ENCODE measurements at places on chromosomes 7 and 10. TPM values are rescaled to one million over a fixed set of nuclear protein-coding genes. Genes with fewer than 3 reads are reported as not detected.

DNA sequence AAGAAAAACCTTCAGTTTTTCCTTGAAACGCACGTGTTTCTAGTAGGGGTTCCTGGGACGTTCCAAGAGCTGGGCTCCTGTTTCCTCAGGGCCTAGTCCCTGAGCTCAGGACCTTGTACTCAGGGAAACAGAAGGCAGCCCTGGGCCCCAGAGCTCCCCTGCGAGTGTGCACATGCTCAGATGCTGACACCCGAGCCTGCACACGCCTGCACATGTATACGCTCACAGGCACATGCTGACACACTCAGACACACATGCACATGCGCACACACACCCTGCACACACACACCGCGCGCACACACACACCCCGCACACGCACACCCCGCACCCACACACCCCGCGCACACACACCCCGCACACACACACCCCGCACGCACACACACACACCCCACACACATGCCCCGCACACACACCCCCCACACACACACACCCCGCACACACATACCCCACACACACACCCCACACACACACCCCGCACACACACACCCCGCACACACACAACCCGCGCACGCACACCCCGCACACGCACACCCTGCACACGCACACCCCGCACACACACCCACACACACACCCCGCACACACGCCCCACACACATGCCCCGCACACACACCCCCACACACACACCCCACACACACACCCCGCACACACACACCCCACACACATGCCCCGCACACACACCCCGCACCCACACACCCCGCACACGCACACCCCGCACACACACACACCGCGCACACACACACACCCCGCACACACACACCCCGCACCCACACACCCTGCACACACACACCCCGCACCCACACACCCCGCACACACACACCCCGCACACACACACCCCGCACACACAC is 52.2 kb downstream of the CALML3 start:
- H3K4me3 ChIP-seq, result no peak overlapping the region
- no peak overlapping the region for H3K27ac ChIP-seq
- H3K36me3 ChIP-seq, result no peaks in the 10 kb centered on the region
- no peaks in the 10 kb centered on the region for H3K4me1 ChIP-seq
- H3K27me3 ChIP-seq, result no peaks in the 10 kb centered on the region
- peak; percentile 20 for DNase-seq

DNA sequence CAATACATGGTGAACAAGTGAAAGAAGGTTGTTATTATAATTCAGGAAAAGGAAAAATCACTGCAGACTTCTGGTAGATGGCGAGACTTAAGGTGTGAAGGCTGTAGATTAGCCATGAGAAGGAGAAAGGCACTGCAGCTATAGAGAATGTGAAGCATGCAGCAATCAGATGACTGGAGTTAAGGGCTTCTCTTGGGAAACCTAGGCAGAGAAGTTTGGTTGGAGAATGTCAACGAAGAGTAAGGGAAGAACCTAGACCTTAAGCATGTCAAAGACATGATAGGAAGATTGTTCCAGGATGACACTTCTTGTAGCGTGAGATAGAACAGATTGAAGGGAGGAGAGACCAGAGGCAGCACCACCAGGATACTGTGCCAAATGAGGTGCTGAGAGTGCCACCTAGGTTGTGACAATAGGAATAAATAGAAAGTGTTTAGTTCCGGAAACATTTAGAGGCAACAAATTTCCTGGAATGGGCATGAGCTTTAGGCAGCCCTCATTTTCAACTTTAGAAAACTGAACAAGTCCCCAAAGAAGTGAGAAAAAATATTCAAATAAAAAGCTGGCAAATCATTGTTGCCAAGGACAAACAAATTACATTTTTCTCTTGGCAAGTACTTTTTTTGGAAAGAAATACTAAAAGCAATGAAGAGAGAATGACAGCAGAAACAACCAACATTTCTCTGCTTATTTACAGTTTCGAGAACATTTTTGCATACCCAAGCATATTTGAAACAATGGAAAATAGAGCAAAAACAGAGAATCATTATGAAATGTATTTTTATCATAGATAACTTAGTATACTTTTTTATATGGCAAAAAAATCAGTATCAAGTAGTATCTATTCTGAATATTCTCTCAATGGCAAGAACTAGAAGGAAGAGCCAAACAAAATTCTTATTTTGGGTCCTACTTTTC is 4.9 kb downstream of the LRRC17 start:
- no peaks in the 10 kb centered on the region for H3K36me3 ChIP-seq
- H3K27ac ChIP-seq, result no peak overlapping the region
- H3K4me3 ChIP-seq, result no peak overlapping the region
- DNase-seq, result no peak

Gene TTYH3
- total RNA-seq, result 51.7 TPM

Gene ATOH7
- not detected for total RNA-seq

DNA sequence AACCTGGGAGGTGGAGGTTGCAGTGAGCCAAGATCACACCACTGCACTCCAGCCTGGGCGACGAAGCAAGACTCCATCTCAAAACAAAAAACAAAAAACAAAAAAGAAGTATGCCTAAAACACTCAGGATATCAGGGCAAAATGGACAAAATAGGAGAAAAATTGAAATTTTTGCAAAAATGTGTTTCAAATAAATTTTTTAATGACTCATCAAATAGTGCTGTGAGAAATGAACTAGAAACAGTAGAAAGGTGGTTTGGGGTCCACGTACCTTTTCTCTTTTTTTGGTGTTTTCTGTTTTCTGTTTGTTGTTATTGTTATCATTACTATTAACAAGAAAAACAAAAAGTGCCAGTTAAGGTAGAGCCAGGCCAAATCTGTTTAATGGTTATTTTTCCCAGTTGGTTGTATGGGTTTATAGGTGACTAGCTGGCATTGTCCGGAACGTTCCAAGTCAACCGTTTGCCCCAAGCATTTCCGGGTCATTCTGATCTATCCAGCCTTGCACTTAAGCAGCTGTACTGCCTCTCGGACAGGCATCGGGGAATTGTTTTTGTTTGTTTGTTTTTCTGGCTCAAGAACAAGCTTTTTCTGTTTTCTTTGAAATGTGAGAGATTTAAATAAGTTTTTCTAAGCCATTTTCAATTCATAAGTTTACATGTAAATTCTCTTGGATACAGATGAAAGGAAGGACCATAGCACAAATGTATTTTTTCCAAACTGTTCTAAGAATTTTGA is 157.0 kb upstream of the NEBL start:
- peaks cover 4% of the 10 kb centered on the region for H3K4me1 ChIP-seq
- no peak for DNase-seq
- no peak overlapping the region for H3K4me3 ChIP-seq
- no peaks in the 10 kb centered on the region for H3K27me3 ChIP-seq
- H3K27ac ChIP-seq, result no peak overlapping the region
- no peaks in the 10 kb centered on the region for H3K36me3 ChIP-seq

Gene CDNF
- 1.3 TPM for total RNA-seq

- no peaks in the 10 kb centered on the region for H3K27me3 ChIP-seq
- H3K27ac ChIP-seq, result no peak overlapping the region
- H3K36me3 ChIP-seq, result no peaks in the 10 kb centered on the region
- H3K4me3 ChIP-seq, result peak overlapping the region; percentile 2
- H3K4me1 ChIP-seq, result no peaks in the 10 kb centered on the region
Measured at GRCh38 chr10:15196021-15196834, 27.7 kb upstream of the NMT2 start.

- DNase-seq, result no peak
- no peak overlapping the region for H3K27ac ChIP-seq
- no peak overlapping the region for H3K4me3 ChIP-seq
- no peaks in the 10 kb centered on the region for H3K4me1 ChIP-seq
- no peaks in the 10 kb centered on the region for H3K36me3 ChIP-seq
Measured at GRCh38 chr7:17495655-17496394, 197.4 kb downstream of the AHR start.

DNA sequence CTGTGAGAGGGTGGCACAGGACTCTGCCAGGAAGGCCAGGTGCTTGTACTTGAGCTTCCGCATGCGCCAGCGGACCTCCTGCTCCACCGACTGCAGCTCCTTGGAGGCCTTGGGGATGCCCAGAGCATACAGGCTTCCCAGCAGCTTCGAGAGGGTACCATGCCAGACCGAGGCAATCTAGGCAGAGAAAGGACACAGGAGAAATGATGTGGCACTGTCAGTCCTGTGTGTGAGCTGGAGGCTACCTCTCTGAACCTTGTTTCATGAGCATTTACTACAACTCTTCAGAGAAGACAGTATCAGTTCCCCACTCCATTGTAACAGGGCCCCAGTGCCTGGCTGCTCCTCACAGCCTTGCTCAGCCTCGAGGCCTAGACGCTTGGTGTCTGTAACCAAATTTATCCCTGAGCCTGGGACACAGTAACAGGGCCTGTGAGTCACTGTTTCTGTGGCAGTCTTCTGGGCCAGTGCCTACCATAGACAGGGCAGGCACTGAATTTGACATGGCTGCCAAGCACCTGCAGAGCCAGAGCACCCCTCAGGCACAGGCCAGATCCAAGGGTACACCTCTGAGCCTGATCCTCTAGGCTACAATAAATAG is 5.8 kb downstream of the TBRG4 start:
- H3K4me3 ChIP-seq, result no peak overlapping the region
- H3K27ac ChIP-seq, result no peak overlapping the region
- peaks cover 35% of the 10 kb centered on the region for H3K4me1 ChIP-seq
- peak; percentile 27 for DNase-seq
- peaks cover 87% of the 10 kb centered on the region for H3K36me3 ChIP-seq
- no peaks in the 10 kb centered on the region for H3K27me3 ChIP-seq

- no peak for DNase-seq
- H3K36me3 ChIP-seq, result peaks cover 24% of the 10 kb centered on the region
- H3K27me3 ChIP-seq, result no peaks in the 10 kb centered on the region
- no peak overlapping the region for H3K4me3 ChIP-seq
- H3K27ac ChIP-seq, result no peak overlapping the region
- H3K4me1 ChIP-seq, result no peaks in the 10 kb centered on the region
Measured at GRCh38 chr7:24801883-24802282, 44.6 kb upstream of the GSDME start.

GRCh38 chr10:31262672-31263071 is 56.3 kb upstream of the ZEB1 start:
- no peaks in the 10 kb centered on the region for H3K27me3 ChIP-seq
- H3K36me3 ChIP-seq, result no peaks in the 10 kb centered on the region
- H3K4me3 ChIP-seq, result no peak overlapping the region
- no peaks in the 10 kb centered on the region for H3K4me1 ChIP-seq
- H3K27ac ChIP-seq, result no peak overlapping the region
- no peak for DNase-seq

Gene IL2RA
- total RNA-seq, result 2.9 TPM

DNA sequence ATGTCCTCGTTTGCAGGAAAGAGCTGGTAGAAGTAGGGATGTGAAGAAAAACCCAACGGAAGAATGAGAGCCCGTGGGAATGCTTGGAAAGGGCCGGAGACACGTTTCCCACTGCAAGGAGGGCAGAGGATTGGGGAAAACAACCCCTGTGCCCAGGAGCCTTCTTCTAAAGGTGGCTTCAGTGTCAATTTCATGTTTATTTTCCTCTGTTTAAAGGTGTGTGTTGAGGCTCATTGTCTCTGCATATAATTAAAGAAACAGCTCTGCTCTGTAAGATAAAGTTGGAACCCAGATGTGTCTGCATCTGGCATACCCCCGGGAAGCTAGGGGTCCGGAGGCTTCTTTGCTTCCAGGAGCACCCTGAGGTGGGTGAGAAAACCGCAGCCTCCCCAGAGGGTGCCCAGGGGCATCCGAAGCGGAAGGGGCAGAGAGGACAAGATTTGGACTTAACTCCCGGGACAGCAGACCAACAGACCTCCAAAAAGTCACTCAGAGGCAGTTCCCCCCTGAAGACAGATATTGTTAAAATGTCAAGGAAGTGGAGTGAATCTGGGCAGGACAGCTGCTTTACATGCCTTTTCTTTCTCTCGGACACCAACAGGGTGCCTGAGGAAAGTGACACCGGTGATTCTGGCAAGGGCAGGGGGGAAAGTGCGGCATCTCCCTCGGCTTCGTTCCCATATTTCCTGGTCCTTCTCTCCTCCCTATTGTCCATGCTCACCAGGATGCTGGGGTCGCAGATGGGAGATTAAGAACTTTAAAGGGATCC is 8.6 kb upstream of the GATA3 start:
- peaks cover 100% of the 10 kb centered on the region for H3K27me3 ChIP-seq
- no peak overlapping the region for H3K27ac ChIP-seq
- no peaks in the 10 kb centered on the region for H3K36me3 ChIP-seq
- peaks cover 42% of the 10 kb centered on the region for H3K4me1 ChIP-seq

Gene TECPR1
- total RNA-seq, result 50.1 TPM

- no peak overlapping the region for H3K4me3 ChIP-seq
- no peak overlapping the region for H3K27ac ChIP-seq
- peaks cover 27% of the 10 kb centered on the region for H3K4me1 ChIP-seq
Measured at GRCh38 chr10:29807163-29807806, 172.5 kb upstream of the SVIL start.

- no peaks in the 10 kb centered on the region for H3K36me3 ChIP-seq
- peak overlapping the region; percentile 95 for H3K27ac ChIP-seq
- no peaks in the 10 kb centered on the region for H3K4me1 ChIP-seq
- peak; percentile 62 for DNase-seq
Measured at GRCh38 chr7:7969306-7970236, 975 bp downstream of the GLCCI1 start.

DNA sequence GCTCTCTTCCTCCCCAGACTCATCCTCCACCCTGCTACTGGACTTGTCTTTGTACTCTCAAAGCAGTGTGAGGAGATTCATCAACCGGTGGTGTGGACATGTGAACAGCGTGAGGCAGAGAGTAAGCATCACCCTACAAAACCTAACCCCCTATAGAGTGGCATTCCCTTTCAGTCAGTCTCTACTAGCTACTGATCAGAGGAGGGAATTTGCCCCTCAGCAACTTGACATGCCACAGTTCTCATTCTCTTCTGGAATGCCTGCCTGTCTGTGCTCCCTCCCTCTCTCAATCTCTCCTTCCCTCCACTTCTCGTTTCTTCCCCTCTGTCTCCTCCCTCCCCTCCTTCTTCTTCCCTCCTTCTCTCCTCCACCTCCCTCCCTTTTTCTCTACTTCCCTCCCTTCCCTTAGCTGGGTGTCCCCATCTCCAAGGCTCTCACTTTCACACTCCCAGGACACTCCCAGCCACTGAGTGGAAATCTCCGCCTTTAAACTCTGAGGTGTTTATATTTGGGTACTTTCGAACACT is 24.6 kb downstream of the H2AZ2 start:
- H3K36me3 ChIP-seq, result peaks cover 18% of the 10 kb centered on the region

- peaks cover 38% of the 10 kb centered on the region for H3K27me3 ChIP-seq
- peak overlapping the region; percentile 38 for H3K4me3 ChIP-seq
- no peaks in the 10 kb centered on the region for H3K36me3 ChIP-seq
- no peak for DNase-seq
- peaks cover 11% of the 10 kb centered on the region for H3K4me1 ChIP-seq
Measured at GRCh38 chr7:32298408-32299132, 191.6 kb downstream of the LSM5 start.

GRCh38 chr7:20113427-20114027 is 103.7 kb downstream of the MACC1 start:
- no peak overlapping the region for H3K4me3 ChIP-seq
- H3K36me3 ChIP-seq, result no peaks in the 10 kb centered on the region
- H3K27me3 ChIP-seq, result no peaks in the 10 kb centered on the region
- no peak overlapping the region for H3K27ac ChIP-seq

All from lower lobe of right lung (tissue), 2 donors.